ENCODE measurements at places on chromosomes 12 and 14. TPM values are rescaled to one million over a fixed set of nuclear protein-coding genes. Genes with fewer than 3 reads are reported as not detected.

GRCh38 chr14:32330351-32331111 lies 1.4 kb downstream of the AKAP6 start:
- DNase-seq = no peak

GRCh38 chr14:99175331-99176155 lies 96.5 kb downstream of the BCL11B start:
- no peak for DNase-seq

Gene CHST11
- polyA plus RNA-seq = 12.3 TPM

GRCh38 chr14:39350866-39351265 lies 81.4 kb downstream of the FBXO33 start:
- DNase-seq = no peak

GRCh38 chr14:105919458-105920150 lies 393.2 kb downstream of the TMEM121 start:
- DNase-seq = no peak

Gene GALNT16
- 4.4 TPM for polyA plus RNA-seq

- no peak for DNase-seq
Observed at GRCh38 chr14:55123101-55123500, 6.0 kb upstream of the LGALS3 start.

- DNase-seq = no peak
Observed at GRCh38 chr12:47268501-47269454, 189.0 kb upstream of the AMIGO2 start.

DNA sequence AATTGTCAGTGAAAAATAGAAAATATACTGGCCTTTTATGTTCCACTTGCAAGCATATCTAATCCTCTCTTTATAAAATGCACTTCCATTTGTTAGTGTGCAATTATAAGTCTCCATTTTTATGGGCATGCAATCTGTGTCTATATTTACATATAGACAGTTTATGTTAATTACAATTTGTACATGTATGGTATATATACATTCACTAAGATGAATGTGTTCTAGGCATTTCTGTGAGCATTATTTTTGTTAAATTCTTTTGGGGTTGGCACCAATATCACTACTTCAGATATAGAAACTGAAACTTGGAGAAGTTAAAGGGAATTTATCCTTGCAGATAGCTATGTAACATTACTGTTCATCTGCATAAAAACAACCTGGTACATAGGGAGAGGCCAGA lies 470.8 kb upstream of the LMO3 start:
- DNase-seq = no peak

DNA sequence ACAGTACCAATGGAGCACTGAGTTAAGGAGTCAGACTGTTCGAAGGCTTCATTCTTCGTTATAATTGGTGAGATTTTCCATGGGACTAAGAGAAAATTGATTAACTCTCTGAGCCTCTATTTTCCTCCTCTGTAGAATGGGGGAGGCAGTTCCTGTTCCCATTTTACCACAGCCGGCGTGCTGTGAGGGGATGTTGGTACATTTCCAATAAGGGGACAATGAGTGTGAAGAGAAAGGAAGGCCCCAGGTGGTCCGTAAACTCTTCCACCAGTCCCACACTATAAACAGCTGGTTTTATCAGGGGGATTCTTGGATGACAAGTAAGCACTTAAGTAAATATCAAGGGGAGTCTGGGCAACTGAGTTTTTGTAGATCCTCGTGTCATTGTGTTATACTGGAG lies 109.9 kb downstream of the DAD1 start:
- no peak for DNase-seq

Gene TMEM263
- polyA plus RNA-seq = 84.1 TPM

DNA sequence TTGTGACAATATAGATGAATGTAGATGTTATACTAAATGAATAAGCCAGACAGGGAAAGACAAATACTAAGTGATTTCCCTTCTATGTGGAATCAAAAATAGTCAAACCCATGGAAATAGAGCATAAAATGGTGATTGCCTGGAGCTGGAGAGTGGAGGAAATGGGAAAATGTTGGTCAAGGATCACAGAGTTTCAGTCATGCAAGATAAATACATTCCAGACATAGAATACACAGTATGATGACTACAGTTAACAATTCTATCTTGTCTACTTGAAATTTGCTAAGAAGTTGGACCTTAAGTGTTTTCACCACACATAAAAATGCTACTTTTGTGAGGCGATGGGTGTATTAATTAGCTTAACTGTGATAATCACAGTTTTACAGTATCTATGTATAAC lies 1182.7 kb downstream of the AACS start:
- no peak for DNase-seq

Gene PAX9
- polyA plus RNA-seq = 0.59 TPM

- DNase-seq = no peak
Observed at GRCh38 chr14:68402525-68403101, 390.3 kb downstream of the ZFP36L1 start.

Gene AHNAK2
- polyA plus RNA-seq = 3.0 TPM

Gene MORN3
- polyA plus RNA-seq = 2.0 TPM

DNA sequence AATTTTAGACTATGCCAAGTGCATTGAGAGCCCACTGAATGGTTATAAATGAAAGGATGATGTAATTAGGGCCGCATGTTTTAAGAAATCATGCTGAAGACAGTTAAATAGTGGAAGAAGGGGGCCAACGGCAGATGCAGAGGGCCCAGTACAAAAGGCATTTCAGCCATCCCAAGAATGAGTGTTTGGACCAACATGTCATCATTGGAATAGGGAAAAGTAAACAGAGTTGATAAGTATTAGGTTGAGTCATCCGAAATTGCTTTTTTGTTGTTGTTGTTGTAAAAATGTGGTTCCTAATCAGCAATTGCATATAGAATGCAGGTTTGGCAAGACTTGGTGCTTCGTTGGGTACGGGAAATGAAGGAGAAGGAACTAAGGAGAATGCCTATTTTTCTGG lies 29.5 kb downstream of the BMP4 start:
- no peak for DNase-seq

Gene POLE2
- 31.3 TPM for polyA plus RNA-seq

Gene MYBPC1
- polyA plus RNA-seq = 1.5 TPM

Gene HOXC9
- 0.32 TPM for polyA plus RNA-seq

DNA sequence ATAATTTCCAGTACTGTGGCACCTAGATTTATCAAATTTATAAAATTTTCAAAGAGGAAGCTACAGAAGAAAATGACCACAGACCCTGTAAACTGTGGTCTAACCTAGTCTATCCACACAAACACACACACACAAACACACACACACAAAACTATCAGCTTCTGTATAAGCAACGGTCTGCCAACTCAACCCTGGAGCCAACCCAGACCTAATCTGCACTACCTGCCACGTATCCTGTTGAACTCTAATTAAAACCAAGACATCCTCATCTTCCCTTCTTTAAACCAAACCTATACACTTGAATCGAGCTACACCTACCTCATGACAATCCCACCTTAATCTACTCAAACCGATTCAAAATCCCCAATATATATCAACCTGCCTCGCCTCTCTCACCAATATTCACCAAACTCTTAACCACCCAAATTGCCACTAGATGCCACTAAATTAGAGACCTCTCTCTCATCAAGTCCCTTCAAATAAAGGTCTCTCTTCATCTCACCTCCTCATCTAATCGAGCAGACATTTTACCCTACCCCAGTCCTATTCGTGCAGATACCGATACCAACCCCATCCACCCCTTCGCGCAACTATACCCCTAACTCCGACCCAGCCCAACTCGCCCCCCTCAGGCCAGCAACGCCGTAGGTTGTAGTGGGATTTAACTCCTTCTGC lies 808 bp downstream of the ACIN1 start:
- DNase-seq = no peak

DNA sequence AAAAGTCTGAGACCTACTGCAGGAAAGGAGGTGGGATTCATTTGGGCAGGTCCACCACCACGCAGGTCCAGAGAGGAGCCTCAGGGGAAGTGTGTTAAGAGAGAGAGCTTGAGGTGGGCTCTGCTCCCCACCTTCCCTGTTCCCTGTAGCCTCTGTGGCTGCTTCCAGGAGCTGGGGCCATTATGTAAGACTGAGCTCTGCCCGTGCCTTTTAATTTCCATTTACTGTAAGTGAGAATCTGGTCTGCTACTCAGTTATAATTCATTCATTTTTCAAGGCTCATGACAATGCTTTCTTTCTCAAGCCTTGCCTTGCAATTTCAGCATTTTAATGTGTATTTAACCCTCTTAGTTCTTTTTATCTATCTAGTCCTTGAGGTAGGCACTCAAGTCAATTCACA lies 8.3 kb downstream of the SLC4A8 start:
- no peak for DNase-seq

Data from right lung (tissue), 10 donors.